ENCODE measurements at places on chromosomes 6 and 20.

DNA sequence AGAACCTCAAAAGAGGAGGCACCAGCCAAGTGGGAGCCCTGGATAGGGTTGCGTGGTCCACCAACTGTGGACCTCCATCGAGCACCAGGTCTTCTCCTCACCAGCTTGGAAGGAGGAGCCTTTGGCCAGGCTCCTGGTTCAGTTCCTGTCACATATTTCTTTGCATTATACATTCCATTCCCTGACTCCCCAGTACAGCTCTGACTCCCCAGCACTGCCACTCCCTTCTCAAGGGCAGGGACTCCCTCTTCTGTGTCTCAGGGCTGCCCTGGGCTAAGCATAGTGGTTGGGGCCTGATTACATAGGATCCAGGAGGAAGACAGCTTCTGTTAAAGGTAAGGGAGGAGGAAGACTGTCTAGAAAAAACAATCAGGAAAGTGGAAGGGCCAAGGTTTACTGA lies 91.1 kb downstream of the MRPL14 start:
- DNase-seq = no peak

GRCh38 chr6:134351615-134352474 lies 33.9 kb upstream of the SGK1 start:
- DNase-seq = no peak

- no peak for DNase-seq
Observed at GRCh38 chr6:39268721-39269120, 39.4 kb upstream of the KCNK5 start.

- DNase-seq = peak; percentile 60
Observed at GRCh38 chr6:56842686-56843475, 112.0 kb upstream of the BEND6 start.

DNA sequence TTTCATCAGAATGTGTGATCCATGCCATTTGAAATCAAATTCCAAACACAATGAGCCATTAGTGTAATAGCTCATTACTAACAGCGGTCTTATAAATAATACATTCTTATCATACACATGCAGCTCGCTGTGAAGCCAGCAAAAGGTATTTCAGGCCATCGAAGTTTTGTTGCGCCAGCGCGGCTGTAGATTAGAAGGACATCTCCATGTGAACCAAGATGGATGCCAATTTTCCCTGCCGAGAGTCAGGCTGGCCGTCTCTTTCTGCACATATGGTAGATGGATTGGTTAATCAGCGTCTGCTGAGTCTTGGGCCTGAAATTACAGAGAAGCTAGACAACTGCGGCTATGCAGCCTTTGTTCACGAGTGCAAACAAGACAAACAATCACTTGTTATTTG lies 44.1 kb downstream of the CFAP61 start:
- DNase-seq = no peak

DNA sequence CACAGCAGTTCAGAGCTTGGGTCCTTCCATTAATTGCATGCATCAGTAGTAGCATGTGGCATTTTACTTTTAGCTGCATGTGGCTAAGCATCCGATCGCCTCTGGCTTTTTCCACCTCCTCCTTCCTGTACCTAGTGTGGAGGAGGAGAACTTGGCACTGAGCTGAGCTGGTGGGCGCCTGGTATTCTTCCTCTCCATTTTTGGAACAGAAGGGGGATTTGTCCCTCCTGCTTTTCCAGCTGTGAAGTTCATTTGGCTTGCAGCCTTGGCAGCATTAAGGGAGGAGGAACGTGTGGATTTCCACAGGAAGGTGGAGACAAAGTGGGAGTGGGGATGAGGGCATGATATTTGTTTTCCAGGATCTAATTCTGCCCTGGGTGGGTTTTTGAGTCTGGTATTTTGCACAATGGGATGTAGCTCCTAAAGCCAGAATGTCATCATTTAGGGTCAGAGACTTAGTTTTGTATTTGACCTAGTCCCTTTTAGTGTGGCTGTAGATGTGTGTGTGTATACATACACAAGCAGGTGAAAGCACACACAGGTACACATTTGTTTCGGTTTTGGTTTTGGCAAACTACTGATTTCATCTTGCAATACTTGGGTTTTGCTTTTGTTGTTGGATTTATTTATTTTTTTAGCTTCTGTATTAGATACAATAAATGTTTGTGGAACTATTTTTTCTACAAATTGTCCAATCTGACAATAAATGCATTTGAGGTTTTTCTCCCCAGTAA lies 90.0 kb downstream of the SASH1 start:
- peak; percentile 66 for DNase-seq

- DNase-seq = no peak
Observed at GRCh38 chr6:32208996-32209395, 14.9 kb downstream of the NOTCH4 start.

DNA sequence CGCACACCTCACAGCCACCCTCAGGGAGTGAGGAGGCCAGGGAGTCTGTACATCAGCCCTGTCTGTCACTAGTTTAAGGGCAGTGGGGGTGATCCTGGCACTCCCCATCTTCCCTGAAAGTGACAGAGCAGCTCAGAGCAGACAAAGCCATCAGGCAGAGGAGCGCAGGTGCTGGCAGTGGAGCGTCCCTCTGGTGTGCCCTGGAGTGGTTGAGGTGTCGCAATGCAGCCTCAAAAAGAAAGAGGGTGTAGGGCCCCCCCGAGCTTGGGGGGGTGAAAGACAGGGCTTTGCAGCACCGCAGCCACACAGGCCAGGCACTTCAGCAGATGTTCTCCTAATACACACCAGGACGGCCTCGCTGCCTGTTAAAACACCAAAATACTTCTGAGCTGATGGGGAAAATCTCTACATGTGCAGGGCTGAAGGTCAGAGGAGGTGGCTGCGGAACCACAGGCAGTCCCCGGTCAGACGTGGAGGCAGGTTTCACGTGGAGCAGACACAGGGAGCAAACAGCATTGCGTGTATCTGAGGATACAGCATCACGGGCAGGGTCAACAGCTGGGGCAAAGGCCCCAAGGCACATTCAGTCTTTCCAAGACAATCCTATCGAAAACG lies 69.5 kb downstream of the PREX1 start:
- DNase-seq = no peak

GRCh38 chr6:100246206-100246605 lies 218.5 kb downstream of the SIM1 start:
- DNase-seq = no peak

DNA sequence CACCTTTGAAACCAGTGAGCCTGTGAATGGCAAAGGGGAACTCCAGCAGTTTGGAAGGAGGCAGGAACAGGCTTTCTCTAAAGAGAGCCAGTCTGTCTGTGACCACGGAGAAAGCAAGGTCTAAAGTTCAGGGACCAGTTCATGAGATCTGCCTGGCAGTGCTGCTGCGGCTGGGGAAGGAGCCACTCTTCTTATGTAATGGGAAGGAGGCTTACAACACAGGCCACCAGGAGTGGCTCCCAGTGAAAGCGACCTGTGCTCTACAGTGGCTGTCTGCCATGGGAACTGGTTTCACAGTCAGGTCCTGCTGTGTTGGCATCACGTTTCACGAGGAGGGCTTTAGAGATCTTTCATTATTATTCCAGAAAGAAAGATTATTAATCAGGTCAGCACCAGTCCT lies 291.9 kb upstream of the PRDM1 start:
- DNase-seq = no peak

- DNase-seq = no peak
Observed at GRCh38 chr6:14727494-14728395, 518.1 kb upstream of the JARID2 start.

DNA sequence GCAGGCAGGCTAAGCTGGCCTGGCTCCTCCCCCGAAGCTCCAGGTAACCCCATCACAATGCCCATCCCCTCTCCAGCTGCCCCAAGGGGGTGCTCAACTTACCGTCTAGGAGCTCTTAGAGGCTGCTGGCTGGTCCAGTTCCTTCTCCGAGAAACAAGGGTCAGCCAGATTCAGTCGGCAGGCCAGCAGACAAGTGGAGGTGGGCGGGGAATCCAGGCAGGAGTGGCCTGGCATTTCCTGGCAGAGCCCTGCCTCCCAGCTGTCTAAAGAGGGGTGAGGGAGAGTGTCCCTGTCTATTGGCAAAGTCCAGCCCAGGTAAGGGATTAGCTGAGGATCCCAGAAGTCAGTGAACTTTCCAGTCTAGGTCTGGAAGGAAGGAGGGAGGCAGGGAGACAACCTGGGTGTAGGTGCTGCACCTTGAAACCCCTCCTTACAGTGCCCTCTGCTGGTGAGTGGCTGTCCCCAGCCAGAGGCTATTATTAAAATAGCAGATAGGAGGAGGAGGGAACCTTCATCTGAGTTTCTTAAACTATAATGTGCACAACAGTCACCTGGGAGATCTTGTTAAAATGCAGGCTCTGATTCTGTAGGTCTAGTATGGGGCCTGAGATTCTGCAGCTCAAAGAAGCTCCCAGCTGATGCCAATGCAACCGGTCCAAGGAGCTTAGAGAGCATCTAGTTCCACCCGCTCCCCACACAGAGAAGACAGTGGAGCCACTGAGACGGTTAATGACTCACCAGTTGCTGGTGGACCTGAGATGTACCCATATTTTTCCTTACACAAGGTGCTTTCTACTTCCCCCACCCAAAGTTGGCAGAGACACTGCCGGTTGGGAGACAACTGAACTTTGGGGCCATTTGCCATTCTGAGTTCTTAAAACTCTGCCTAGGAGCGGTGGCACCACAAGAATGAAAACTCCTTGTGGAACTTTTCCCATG lies at the start of gene UNC5CL:
TSS of gene UNC5CL (minus strand) at position 162 of the 939 bp plus-strand sequence. CDS start 4,147 bp downstream, outside the sequence.
- peak; percentile 58 for DNase-seq

DNA sequence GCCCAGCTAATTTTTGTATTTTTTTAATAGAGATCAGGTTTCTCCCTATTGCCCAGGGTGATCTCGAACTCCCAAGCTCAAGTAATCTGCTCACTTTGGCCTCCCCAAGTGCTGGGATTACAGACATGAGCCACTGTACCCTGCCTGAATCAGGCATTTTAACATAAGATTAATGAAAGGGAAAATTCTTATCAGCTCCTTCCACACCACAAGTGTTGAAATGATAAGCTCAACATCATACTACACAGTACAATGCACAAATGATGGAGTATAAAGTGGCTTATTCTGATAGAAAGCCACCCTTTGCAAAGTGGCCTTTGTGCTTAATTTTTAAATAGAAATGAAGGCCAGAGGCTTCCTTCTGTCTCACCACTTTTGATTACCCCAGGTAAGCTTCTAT lies 71.3 kb upstream of the MCHR2 start:
- DNase-seq = no peak

- DNase-seq = no peak
Observed at GRCh38 chr20:53568351-53568750, 25.3 kb downstream of the ZNF217 start.

DNA sequence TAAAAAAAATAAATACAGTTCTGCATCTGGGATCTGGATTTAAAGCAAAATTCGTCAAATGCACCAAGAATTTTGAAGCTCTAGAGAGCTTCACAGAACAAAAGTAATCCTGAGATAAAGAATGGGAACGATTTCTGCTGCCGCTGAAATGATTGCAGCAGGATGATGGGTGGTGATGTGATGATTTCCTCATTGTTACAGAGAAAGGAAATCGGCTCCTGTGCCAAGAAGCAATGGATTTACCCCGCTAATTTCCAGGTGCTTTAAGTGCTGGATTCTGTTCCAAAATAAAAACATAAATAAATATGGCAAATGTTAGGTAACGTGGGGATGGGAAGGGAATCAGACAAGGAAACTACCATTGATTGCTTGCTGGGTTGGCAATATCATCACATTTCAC lies 1067.9 kb upstream of the MAP3K7 start:
- no peak for DNase-seq

DNA sequence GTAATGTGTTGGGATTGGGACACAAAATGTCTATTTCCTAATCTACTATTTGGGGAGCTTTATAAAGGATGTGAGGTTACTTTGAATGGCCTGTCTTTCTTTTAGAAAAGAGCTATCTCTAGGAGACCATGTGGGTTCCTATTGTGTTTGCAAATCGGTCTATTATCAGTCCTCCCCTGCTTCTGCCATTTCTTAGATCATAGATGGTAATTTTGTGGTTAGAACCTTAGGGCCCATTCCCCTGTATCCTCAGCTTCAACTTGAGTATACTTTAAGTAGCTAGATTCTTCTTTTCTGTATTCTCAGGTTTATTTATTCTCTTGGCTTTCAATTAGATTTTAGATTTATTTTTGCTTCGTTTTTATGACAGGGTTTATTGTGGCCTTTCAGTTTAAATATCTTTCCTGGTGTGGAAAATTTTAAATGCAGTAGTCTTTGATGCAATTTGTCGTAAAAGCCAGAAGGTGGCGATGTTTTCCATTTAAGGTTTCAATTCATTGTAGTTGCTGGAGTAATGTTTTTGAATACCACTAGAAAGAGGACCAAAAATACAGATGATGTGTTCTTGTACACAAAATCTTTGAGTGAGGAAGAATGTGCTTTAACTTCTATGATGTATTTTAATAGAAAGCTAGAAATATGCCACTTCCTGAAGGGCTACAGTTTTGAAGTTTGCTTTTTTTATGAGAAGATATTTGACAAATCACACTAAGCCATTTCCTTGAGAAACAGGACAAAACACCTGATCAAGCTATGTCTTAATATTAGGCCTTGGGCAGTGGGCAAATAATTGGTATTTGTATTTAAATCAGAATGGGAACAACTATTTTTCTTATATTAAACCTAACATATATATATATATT lies 20.3 kb downstream of the TBPL1 start:
- peak; percentile 77 for DNase-seq

GRCh38 chr20:37265152-37265551 lies 3.5 kb upstream of the GHRH start:
- DNase-seq = no peak

DNA sequence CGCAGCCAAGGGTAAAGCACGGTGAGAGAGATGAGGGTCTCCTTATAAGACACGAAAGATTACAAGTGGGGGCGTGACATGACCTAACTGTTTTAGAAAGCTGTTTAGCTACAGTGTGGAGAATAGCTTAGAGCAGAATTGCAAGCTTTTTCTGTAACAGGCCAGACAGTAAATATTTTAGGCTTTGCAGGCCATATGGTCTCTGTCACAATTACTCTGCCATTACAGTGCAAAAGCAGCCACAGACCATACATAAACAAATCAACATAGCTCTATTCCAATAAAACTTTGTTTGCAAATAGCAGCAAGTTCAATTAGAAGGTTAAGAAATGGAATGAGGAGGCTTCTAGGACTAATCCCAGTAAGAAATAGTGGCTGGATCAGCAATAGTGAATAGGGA lies 16.8 kb downstream of the PGM3 start:
- no peak for DNase-seq

GRCh38 chr6:431986-432385 lies 40.4 kb downstream of the IRF4 start:
- DNase-seq = no peak

DNA sequence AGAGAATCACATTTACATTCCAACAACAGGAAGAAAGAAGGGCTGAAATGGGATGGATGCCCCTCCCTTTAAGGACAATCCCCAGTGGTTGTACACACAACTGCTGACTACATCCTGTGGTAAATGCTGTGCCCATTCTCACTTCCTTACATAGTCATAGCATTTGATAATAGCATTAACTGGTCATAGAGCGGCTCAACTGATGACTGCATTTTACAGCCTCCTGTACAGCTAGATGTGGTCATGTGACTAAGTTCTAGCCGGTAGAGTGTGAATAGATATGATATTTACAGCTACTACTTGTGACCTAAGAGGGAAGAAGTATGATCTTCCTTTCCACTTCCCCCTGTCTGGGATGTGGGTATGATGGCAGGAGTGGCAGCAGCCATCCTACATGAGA lies 24.7 kb downstream of the KCNK17 start:
- no peak for DNase-seq

GRCh38 chr20:33499355-33499754 lies 9.5 kb downstream of the CBFA2T2 start:
- no peak for DNase-seq

Measured in dermis blood vessel endothelial cell (primary cell).